Stimulated activated CD4-positive, alpha-beta T cell treated with anti-CD3 and anti-CD28 coated beads, Interleukin-4, amount 100 ng/mL, for 24 hours (primary cell): ENCODE measurements at places on chromosomes 6 and 20.

DNA sequence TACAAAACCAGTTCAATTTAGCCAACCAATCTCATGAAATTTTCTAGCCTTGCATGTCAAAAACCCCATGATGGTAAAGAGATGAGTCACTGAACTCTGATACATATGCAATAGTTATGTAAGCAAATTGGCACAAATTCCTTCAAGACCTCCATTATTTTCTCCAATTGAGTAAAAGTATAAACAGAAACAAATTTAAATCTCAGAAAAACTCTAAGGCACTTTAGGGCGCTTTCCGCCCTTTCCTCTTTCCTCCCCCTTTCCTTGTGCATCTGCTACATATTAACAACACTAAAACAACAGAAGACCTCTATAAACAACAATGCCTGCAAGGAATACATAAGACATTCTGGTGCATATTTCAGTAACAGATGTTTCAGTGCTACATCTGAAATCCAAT, 48.5 kb downstream of the KIF13A start:
- no peak for DNase-seq

DNA sequence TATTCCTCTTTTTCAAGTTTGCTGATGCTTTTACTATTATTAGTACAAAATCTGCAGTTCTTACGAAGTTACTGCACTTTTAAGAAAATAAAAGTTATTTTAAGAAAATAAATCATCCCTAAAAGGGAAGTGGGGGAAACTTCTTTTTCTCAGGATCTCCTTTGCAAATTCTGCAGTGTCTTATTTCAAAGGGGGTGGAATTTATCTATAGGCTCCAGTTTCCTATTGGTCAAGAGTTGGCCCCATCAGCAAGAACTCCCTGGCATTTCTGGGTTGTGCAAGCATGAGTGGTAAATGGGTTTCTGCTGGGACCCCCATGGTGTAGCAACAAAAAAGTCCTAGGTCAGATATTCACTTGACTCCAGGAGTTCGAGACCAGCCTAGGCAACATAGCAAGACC, 136.3 kb upstream of the PRDM1 start:
- DNase-seq: no peak

GRCh38 chr20:40368876-40369275, 320.2 kb downstream of the MAFB start:
- no peak for DNase-seq

GRCh38 chr20:1322511-1323245, 6.3 kb downstream of the SDCBP2 start:
- DNase-seq: no peak

DNA sequence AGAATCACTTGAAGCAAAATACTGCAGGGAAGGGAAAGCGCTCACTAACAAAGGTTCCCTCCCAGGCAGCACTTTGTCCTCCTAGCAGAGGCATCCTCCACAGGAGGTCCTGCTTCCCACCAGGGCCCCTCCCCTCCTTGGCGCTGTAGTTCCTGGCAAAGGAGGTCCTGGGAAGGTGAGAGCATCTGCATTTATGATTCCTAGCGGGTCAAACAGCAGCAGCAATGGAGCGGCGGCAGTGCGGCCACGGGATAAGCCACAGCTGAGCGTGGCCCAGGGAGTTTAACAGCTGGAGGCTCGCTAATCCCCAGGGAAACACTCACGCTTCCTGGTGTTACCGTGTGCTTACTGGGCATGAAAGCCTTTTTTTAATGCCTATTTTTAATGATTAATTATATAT, 185.8 kb downstream of the TTLL2 start:
- no peak for DNase-seq

- DNase-seq: no peak
Observed at GRCh38 chr6:22682979-22683378, 113.6 kb downstream of the HDGFL1 start.

GRCh38 chr20:63857764-63858392, 3.4 kb upstream of the ABHD16B start:
- DNase-seq: no peak
